ENCODE measurements at places on chromosomes 6 and 20.

GRCh38 chr20:16147916-16148315, 425.3 kb downstream of the KIF16B start:
- no peak for DNase-seq

DNA sequence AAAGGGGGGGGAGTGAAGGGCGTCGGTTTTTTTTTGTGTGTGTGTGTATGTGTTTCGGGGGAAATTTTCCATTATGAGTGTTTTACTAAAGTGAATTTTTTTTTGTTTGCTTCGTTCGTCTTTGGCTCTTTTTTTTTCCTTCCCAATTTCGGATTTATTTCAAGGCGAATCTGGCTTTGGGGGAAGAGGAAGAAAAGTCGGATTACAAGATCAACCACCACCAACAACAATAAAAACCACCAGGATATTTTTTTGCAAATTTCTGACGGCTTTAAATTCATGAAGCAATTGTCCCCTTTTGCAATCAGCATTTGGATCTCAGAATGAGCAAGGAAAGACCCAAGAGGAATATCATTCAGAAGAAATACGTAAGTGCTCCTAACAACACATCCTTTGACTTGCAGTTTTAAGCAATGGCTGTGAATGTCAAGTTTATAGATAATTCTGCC, 372 bp downstream of the JARID2 start:
- no peak for DNase-seq

DNA sequence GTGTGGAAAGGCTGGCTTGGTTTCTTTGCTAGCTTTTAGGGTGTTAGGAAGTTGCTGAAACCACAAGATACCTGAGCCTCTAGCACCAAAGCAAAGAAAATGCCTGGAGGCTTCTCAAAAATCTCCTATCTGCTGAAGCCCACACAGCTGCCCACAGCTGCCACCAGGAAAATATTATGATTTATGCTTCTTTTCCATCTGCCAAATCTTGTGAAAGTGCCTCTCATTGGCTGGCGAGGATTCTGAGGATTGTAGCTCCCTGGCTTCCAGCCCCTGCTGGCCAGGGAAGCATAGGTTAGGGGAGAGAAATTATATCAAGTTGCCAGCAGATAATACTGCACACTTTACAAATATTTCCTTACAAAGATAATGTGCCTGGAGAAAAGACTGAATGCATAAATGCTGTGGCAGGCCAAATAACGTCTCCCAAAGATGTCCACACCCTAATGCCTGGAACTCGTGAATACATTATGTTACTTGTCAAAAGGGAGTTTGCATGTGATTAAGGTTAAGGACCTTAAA, 98.4 kb downstream of the MRPL14 start:
- DNase-seq = no peak

- no peak for DNase-seq
Measured at GRCh38 chr20:57027777-57028176, 238.7 kb downstream of the BMP7 start.

DNA sequence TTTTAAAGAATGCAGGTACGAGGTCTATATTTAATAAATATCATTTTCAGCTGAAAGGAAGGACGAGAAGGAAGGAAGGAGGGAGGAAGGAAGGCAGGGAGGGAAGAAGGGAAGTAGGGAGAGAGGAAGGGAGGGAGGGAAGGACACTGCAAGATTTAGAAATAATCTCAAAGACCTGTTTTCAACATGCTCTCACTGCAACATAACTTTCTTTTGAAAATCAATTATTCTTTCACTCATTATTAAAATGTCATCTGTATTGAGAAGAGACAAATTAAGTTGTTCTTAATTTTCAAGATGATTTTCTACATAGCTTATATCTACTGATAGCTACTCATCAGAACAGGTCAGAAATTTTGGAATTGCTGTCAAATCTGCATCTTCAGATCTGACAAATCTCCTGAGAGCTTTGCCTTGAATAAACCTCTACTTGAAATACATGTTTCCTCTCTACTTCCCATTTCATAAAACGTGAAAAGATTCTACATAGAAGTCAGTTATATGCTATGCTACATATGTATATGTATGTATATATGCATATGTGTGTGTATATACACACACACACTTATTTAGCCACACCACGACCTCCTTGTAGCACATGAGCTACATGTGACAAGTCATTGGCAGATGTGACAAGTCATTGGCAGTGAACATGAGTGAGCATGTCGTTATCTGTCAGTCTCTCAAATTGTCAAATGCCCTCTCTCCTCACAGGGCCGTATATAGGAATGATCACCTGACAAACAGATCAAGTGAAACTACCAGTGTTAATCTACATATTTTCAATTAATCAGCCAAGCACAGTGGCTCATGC, 241.6 kb downstream of the LY86 start:
- no peak for DNase-seq

DNA sequence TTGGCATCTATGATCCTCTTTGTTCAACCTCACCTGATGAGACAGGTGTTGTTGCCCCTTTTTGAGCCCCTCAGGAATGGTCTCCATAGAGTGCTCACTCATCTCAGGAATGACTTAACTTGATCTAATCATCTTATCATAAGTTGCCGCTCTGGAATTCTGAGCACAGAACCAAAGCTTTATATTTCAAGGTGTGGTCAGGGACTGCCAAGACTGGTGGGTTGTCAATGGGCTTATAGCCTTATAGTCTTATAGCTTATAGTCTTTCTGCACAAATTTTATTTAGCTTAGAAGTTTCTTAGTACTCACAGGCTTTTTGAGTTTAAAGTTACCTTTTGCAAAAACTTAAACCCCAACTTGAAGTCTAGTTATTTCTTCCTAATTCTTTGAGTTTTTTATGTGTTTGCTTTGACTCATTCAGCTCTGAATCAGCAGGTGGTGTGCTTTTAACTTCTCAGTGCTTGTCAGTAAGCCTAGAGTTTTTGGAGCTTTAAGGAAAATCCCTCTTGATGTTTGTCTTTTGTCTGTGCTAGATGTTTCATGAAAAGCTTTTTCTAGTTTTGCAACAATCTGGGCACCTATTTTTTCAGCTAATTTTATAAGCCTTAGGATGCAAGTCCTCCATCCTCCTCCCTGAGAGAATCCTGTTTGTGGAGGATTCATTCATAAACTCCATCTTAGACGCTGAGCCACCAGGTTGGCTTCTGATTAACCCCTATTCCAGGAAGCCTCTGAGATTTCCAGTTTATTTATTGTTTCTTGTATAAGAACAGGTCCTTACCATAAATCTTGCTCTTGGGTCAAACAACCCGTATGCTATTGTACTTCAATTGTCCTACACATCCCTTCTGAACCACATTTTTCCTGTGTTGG, 72.3 kb upstream of the SSTR4 start:
- no peak for DNase-seq

DNA sequence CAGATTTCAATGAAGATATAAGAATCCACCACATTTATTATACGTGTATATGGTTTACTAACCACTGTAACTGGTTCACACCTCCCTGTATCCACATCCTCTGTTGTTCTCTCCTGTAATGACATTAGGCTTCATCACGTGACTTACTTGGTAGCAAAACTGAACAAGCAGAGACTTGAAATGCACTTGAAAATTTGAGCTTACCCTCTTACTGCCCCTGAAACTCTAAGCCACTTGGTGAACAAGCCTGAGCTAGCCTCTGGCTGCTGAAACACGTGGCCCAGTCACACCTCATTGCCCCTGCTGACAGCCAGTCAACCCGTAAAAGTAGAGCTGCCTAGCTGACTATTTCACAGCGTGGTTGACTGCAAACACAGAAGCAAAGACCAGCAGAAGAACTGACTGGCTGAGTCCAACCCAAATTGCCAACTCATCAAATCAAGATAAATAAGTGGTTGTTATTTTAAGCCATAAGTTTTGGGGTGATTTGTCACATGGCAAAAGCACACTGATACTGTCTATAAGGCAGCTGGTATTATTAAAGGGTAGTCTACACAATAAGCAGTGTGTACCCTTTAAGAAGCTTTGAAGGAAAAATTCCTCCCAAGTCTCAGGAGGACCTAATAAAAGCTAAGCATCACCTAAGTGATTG, 109.0 kb downstream of the RALGAPA2 start:
- DNase-seq = no peak

DNA sequence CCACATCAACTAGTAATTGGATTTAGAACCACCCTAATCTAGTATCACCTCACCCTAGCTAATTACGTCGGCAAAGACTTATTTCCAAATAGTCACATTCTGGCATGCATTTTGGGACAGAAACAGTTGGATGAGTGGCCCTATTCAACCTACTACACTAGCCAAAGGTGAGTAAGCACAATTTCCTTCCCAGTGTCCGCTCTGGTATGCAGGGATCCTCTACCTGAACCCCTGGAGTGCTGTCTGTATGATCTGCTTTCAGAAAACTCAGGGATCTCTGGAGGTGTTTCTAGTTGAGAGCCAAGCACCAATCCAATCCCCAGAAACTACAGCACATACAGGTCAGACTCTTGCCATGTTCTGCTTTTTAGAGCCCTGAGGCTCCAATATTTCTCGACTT, 717.4 kb upstream of the MANEA start:
- DNase-seq = no peak

GRCh38 chr6:135014353-135014832, 40.2 kb downstream of the HBS1L start:
- no peak for DNase-seq

GRCh38 chr6:16691324-16691723, 69.9 kb downstream of the ATXN1 start:
- DNase-seq = no peak

GRCh38 chr6:55047451-55048044, 126.8 kb upstream of the HCRTR2 start:
- DNase-seq = no peak

- no peak for DNase-seq
Measured at GRCh38 chr6:36382976-36383375, 4.5 kb downstream of the ETV7 start.

- DNase-seq = peak; percentile 17
Measured at GRCh38 chr6:113858480-113859348, 1.6 kb downstream of the MARCKS start.

GRCh38 chr6:105748737-105749161, 337.4 kb upstream of the PRDM1 start:
- DNase-seq = no peak

DNA sequence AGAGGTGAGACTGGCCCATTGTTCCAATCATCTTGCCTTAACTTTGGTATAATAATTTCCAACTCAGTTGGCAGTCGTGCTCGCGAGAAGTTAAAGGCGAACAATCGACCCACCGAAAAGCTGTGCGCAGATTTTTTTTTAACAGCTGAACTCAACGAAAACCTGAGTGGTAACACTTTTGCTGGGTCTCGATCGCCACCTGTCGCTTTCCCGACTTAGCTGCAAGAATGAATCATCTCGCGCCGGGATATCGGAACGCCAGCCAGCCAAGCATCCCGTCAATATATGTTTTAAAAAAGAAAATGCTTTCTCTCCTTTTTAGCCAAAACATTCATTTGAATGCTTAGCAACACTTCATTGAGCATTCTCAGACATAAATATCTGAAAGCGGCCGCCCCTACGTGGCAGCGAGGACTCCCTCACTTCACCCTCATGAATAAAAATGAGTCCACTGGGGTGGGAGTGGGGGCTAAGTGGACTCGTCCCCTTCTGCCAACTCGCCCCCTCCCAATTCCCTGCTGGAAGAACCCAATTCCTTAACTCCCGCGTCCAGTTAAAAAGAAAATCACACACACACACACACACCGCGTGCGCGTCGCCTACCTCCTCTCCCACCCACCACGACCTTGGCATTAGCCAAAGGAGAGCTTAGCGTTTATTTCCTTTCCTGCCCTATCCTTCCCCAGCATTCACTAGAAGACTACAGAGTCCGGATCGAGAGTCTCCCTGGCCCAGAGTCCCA, 1.5 kb downstream of the COL12A1 start:
- DNase-seq = no peak

DNA sequence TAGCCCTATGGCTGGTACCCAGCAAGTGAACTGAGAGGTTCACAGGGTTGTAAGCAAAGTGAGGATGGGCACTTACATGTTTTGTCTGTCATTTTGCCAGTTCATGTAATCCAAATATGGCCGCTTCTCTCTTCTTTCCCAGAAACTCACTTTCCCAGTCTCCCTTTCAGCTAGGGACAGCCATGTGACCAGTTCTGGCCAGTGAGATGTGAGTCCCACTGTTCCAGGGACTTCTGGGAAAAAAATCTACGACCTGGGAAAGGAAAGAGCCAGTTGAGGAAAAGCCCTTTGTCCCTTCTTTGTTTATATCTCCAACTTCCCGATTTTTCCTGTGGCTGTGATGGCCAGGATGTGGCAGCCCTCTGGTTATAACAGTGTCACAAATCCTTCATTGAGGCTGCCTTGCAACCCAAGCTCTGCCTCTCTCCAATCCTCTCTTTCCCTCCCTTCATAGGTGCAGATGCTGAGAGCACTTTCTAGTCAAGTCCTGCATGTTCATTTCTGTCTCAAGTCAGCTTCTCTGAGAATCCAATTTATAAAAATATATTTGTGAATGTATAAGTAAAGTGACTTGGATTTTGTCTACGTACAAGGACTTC, 148.6 kb upstream of the ZFP64 start:
- DNase-seq = no peak

- DNase-seq = no peak
Measured at GRCh38 chr20:62905536-62906117, 20.7 kb downstream of the DIDO1 start.

DNA sequence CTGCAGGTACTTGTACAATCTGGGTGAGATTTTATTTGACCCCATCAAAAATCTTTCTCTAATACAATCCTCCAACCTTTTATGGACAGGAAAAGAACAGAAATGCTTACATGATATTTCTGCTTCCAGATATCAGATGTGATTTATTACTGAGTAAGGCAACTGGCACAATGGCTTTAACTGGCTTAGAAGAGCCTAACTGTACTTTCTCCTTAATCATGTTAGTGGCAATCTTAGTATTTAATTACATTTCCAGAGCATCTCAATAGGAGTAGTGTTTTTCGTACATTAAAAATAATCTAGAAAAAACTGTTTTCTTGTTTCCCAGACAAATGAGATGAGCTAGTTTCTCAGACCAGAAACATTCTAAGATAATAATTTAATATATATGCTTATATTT, 251.6 kb downstream of the KCNQ5 start:
- DNase-seq = no peak

DNA sequence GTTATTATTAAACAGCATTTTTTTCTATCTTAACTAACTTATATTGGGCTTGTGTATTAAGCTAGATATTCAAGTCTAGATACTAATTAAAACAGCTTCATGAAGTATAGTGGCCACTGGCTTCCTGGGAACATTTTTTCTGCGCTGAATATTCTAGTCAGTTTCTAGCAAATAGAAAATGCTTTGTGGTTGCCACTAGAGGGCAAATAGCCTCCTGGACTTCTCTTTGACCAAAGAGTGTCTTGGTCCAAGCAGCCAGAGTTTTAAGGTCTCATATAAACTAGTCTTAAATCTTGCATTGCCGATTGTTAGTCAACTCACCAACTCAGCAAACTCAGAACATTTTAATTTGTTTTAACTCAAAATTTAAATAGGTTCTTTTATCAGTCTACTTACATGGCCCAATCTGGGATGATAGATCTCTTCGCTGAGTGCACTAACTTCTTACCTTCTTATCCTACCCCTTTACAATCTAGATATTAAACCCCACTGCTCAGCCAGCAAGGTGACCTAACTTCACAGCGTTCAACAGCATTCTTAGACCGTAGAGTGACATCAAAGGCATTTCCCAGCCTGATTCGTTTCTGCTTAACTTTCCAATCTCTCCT, 24.6 kb upstream of the ID4 start:
- no peak for DNase-seq
